ENCODE measurements at places on chromosomes 1 and 21.

DNA sequence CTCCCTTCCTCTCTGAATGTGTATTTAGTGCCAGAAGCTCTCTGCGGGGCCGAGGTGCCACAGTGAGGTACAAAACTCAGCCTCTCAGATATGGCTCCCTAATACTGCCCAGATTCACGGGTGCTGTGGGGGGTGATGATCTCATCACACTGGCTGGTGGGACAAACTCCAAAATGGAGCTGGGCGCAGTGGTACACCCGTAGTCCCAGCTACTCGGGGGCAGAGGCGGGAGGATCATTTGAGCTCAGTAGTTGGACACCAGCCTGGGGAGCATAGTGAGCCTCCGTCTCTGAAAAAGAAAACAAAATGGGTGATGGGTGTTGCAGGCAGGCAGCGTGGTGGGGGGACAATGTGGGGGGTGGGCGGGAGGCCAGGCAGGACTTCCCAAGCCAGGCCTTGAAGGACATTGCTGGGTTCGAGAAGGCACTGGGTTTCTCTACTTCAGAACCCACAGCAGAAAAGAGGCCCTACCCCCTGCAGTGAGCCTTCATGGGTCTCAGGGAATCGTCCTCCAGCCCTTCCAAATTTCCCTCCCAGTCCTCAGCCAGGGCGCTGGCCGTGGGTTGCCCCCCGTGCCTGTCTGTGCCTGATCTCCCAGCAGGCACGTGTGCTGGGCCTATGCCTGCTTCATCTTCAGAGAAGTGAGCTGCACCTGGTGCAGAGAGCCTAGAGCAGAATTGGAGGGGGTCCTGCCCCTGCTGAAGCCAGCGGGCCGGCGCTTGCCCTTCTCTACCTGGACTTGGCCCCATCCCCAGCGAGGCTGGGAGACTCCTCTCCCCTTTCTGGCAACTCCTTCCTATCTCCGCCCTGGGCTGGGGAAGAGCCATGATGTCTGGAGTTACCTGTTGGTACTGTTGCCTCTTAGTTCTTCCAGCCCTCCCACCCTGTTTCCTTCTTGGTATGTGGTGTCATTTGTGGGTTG lies 14.0 kb downstream of the H6PD start:
- DNase-seq: no peak

- no peak for DNase-seq
Observed at GRCh38 chr1:38500352-38500751, 359.2 kb downstream of the RRAGC start.

DNA sequence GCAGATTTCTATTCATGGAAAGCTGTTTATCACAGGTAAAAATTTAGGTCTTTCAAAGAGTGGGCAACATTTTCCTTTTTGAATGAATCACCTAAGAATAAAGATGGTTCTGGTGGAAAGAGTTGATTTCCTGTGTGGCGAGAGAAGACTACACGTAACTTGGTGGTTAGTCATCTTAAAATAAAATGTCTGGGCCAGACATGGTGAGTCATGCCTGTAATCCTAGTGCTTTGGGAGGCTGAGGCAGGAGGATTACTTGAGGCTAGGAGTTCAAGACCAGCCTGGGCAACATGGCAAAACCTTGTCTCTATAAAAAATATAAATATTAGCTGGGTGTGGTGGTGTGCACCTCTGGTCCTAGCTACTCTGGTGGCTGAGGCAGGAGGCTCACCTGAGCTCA lies 65.7 kb downstream of the DISP1 start:
- no peak for DNase-seq

GRCh38 chr1:27285274-27285660 lies 36.7 kb upstream of the TMEM222 start:
- no peak for DNase-seq

Data from keratinocyte (primary cell).